ENCODE measurements at places on chromosomes 7 and 10.

DNA sequence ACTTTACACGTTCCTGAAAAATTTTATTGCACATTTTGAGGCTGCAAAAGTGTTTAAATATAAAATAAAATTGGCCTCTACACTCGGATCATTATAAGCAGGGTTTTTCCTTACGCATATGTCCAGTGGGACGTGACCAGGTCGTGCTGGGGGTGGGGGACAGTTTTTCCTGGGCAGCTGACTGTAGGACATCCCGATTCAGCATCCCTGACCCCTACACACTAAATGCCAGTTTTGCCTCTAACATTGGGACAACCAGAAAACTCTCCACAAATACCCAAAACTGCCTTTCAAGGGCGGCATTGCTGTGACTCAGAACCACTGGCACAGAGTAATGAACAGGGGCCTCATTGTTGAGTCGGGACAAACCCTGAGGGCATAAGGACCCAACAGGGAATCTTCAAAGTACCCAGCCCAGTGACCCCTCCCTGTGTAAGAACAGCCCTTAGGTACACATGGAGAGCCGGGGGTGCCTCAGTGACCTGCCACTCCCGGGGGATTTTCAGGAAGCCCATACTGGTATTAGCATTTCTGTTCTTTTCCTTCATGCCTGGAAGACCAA, 170.6 kb downstream of the ARHGAP21 start:
- H3K4me3 ChIP-seq: no peak overlapping the region
- no peak overlapping the region for H3K27ac ChIP-seq
- no peaks in the 10 kb centered on the region for H3K4me1 ChIP-seq
- no peaks in the 10 kb centered on the region for H3K36me3 ChIP-seq

DNA sequence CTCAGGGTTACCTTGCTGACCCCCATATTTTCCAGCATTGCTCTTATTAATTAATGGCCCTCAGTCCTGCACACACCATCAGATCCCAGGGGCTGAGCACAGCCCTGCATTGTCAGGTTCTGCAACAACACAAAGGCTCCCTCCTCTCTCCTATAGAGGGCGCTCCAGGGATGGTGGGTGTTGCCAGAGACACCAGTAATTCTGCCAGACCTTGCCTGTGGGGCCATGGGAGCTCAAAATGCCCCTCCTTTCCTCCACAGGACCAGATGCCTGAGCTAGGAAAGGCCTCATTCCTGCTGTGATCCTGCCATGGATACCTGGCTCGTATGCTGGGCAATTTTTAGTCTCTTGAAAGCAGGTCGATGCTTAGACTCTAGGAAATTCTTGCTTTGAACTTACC, 42.8 kb upstream of the PRSS58 start:
- H3K27ac ChIP-seq: no peak overlapping the region
- peak; percentile 45 for DNase-seq
- no peak overlapping the region for H3K4me3 ChIP-seq
- no peaks in the 10 kb centered on the region for H3K27me3 ChIP-seq
- H3K4me1 ChIP-seq: no peaks in the 10 kb centered on the region
- H3K36me3 ChIP-seq: no peaks in the 10 kb centered on the region

- no peaks in the 10 kb centered on the region for H3K36me3 ChIP-seq
- peaks cover 10% of the 10 kb centered on the region for H3K4me1 ChIP-seq
- H3K27ac ChIP-seq: no peak overlapping the region
- no peak for DNase-seq
- H3K4me3 ChIP-seq: no peak overlapping the region
Measured at GRCh38 chr7:27575613-27576012, 87.1 kb downstream of the HIBADH start.

DNA sequence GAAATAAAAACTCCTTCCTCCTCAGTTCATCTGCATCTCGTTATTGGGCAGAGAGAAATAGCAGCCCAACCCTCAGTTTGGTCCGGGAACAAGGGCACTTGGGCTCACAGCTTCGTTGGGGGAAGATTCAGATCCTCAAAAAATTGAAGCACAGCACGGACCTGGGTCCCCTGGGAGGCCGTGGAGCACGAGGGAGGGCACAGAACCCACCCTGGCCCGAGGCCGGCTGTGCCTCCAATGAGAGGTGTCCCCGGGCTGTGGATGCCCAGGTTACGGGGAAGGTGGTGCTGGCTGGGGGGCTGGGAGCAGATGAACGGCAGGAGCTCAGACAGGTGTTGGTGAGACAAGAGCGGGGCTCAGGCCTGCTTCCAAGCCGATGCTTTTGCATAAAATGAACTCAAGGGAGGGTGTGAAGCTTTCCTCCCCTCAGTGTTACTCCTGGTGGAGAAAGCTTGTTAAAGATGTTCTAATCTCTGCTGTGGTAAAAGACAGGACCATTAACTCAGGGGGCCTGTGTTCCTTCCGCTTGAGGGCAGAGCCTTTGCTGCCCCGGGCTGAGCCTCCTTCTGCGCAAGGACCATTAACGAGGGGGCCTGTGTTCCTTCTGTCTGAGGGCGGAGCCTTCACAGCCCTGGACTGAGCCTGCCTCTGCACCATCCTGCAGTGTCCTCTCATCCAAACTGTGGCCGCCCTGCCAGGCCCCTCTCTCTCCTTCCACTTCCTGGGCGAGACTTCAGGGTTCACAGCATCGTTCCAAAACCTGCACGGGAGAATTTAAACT, 302.2 kb downstream of the ADARB2 start:
- no peak overlapping the region for H3K4me3 ChIP-seq
- H3K36me3 ChIP-seq: no peaks in the 10 kb centered on the region
- DNase-seq: peak; percentile 48
- peaks cover 13% of the 10 kb centered on the region for H3K4me1 ChIP-seq

DNA sequence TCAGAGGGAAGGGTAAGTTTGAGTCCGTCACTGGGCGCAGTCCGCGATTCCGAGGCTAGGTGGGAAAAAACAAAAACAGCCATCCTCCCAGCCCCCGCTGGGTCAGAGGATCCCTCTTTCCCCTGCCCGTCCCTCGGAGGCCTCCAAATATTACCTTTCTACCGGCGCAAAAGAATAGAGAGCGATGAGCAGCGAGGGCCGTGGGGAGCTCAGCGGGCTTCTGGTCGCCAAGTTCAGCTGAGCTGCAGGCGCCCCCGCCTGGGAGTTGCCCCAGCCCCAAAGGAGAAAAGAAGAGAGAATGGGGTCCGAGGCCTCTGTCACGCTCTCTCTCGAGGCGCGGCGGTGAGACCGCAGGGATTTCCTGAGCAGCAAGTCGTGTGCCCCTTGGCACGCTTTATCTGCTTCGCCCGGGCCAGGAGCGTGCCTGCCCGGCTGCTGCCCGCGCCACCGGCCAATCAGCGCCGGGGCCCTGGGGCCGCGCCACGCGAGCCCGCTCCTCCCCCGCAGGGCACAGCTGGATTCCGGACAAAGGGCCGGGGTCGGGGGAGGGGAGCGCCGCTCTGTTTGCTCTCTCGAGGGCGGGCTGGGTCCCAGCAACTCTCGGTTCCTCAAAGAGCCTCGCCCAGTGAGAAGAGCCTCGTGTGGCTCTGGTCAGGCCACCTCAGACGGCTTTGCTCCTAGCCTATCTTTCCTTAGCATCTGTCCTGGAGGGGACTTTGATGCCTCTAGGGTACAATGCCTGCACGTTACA, at the start of gene NEUROG3:
NEUROG3 (minus strand) TSS at position 367 of the 751 bp plus-strand sequence. CDS start 379 bp downstream, outside the sequence.
- H3K27me3 ChIP-seq: peaks cover 100% of the 10 kb centered on the region
- H3K27ac ChIP-seq: no peak within 1 kb of the TSS
- DNase-seq: peak; percentile 65
- no peaks in the 10 kb centered on the region for H3K36me3 ChIP-seq
- H3K4me3 ChIP-seq: peak within 1 kb of the TSS; percentile 38
- H3K4me1 ChIP-seq: peaks cover 62% of the 10 kb centered on the region

DNA sequence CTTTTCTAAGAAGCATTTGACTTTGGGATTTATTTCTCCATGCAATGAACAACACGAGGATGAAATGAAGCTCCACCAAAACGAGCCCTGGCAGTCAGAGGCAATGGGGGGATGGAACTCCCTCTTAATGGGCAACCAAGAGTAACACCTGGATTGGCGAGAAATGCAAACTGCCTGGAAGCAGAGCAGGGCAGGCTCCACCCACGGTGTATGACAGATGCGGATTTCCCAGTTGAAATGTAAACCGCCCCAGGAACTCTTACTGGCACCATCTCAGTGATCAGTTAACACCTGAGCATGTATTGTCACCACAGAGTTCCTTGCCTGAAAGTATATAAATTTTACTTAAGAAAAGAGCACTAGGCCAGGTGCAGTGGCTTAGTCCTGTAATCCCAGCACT, 47.3 kb upstream of the AUTS2 start:
- no peak for DNase-seq
- H3K27ac ChIP-seq: no peak overlapping the region
- no peaks in the 10 kb centered on the region for H3K4me1 ChIP-seq
- no peak overlapping the region for H3K4me3 ChIP-seq
- no peaks in the 10 kb centered on the region for H3K36me3 ChIP-seq
- no peaks in the 10 kb centered on the region for H3K27me3 ChIP-seq

GRCh38 chr10:124323806-124324205, 94.9 kb downstream of the OAT start:
- no peak overlapping the region for H3K27ac ChIP-seq
- no peaks in the 10 kb centered on the region for H3K36me3 ChIP-seq
- H3K4me3 ChIP-seq: no peak overlapping the region
- H3K4me1 ChIP-seq: no peaks in the 10 kb centered on the region
- H3K27me3 ChIP-seq: no peaks in the 10 kb centered on the region

- peak; percentile 21 for DNase-seq
- no peaks in the 10 kb centered on the region for H3K36me3 ChIP-seq
- H3K27ac ChIP-seq: no peak overlapping the region
Measured at GRCh38 chr10:75926763-75927162, 495.3 kb downstream of the LRMDA start.

- H3K4me1 ChIP-seq: no peaks in the 10 kb centered on the region
- no peak overlapping the region for H3K4me3 ChIP-seq
- DNase-seq: no peak
- H3K36me3 ChIP-seq: no peaks in the 10 kb centered on the region
- no peak overlapping the region for H3K27ac ChIP-seq
Measured at GRCh38 chr7:65967361-65968155, 14.5 kb downstream of the GUSB start.

GRCh38 chr7:47198159-47198558, 383.8 kb downstream of the TNS3 start:
- no peak overlapping the region for H3K27ac ChIP-seq
- no peaks in the 10 kb centered on the region for H3K36me3 ChIP-seq
- no peak for DNase-seq
- no peak overlapping the region for H3K4me3 ChIP-seq
- H3K27me3 ChIP-seq: no peaks in the 10 kb centered on the region

DNA sequence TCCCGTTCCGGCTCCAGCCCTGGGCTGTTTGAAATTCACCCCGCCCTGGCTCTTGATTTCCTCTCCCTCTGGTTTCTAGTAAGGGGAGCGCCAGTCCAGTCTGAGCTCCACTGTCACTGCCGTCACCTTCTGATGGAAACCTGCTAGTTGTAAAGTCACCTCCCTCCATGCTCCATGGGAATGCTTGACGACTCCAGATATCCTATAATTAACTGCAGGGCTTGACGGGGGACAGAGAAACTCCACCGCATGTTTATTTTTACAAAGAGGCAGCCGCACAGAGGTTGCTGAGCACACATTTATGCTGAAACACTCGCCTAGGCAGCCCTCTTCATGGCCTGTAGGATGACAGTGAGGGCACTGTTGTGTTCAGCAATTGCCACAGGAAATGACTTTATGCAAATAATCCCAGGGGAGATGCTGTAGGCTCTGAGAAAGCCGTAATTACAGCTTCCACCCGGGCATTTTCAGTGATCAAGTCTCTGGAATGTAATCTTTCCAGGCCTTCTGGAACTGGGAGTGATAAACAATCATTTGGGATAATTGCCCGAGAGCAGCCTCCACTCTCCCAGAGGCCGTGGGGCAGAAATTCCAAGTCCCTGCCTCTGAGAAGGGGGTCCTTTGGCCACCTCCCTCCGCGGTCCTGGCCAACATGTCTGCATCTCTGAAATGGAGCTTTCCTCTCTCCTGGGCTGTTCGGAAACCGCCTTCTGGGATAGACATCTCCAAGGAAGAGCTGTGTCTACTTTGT, 300.5 kb downstream of the KLF6 start:
- H3K4me3 ChIP-seq: no peak overlapping the region
- no peaks in the 10 kb centered on the region for H3K27me3 ChIP-seq
- H3K36me3 ChIP-seq: no peaks in the 10 kb centered on the region
- peaks cover 4% of the 10 kb centered on the region for H3K4me1 ChIP-seq
- H3K27ac ChIP-seq: no peak overlapping the region

- H3K4me1 ChIP-seq: no peaks in the 10 kb centered on the region
- no peaks in the 10 kb centered on the region for H3K36me3 ChIP-seq
- DNase-seq: no peak
- no peak overlapping the region for H3K27ac ChIP-seq
- no peak overlapping the region for H3K4me3 ChIP-seq
Measured at GRCh38 chr10:10959666-10960065, 58.0 kb upstream of the CELF2 start.

- peak; percentile 75 for DNase-seq
- no peak overlapping the region for H3K4me3 ChIP-seq
- H3K4me1 ChIP-seq: no peaks in the 10 kb centered on the region
Measured at GRCh38 chr7:121547544-121548092, 151.5 kb upstream of the FAM3C start.

DNA sequence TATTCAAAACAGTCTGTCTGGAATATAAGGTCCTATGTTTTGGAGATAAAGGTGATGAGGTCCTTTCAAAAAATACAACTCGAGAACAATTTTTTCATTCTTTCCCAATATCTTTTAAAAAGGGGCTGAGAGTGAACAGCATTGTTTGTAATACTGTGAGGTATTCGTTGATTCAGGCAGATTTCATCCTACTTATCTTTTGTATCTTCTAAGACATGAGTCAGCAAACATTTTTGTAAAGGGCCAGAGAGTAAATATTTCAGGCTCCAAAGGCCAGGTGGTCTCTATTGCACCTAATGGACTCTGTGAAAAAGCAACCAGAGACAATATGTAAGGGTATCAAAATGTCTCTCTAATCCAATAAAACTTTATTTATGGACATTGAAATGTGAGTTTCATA, 8.1 kb upstream of the ANK3 start:
- H3K4me1 ChIP-seq: no peaks in the 10 kb centered on the region
- no peaks in the 10 kb centered on the region for H3K27me3 ChIP-seq
- H3K36me3 ChIP-seq: no peaks in the 10 kb centered on the region
- DNase-seq: no peak
- H3K4me3 ChIP-seq: no peak overlapping the region

DNA sequence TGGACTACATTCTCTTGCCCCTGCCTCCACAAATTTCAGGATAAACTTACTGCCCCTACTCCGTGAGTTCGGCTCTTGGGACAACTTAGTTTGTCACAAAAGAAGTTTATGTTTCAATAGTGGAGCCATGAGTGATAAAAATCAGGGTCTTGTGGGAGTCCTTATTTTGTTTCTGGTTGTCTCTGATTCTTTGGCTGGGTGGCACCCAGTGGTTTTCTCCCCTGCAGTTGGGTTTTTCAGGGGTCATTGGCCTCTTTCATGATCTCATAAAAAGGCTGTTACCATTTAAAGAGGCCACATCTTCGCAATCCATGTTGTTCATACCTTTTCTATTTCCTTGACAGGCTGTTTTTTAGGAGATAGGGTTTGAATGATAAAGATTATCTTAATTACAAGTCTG, 5.5 kb downstream of the TET1 start:
- no peaks in the 10 kb centered on the region for H3K36me3 ChIP-seq
- H3K4me3 ChIP-seq: no peak overlapping the region
- H3K4me1 ChIP-seq: peaks cover 23% of the 10 kb centered on the region
- DNase-seq: no peak
